ENCODE measurements at places on chromosomes 2 and 18. TPM values are rescaled to one million over a fixed set of nuclear protein-coding genes. Genes with fewer than 3 reads are reported as not detected.

PXDN gene
- not detected for polyA plus RNA-seq

MOCOS gene
- polyA plus RNA-seq: not detected

SERPINB10 gene
- polyA plus RNA-seq: not detected

REEP1 gene
- not detected for polyA plus RNA-seq

NRBP1 gene
- 147 TPM for polyA plus RNA-seq

SCN9A gene
- 0.86 TPM for polyA plus RNA-seq

SCN1A gene
- polyA plus RNA-seq: not detected

COLEC12 gene
- not detected for polyA plus RNA-seq

XDH gene
- not detected for polyA plus RNA-seq

ITGA4 gene
- 102 TPM for polyA plus RNA-seq

GEN1 gene
- not detected for polyA plus RNA-seq

DCC gene
- not detected for polyA plus RNA-seq

IL37 gene
- polyA plus RNA-seq: not detected

ACAA2 gene
- 203 TPM for polyA plus RNA-seq

BAZ2B gene
- 4.6 TPM for polyA plus RNA-seq

MBOAT2 gene
- not detected for polyA plus RNA-seq

Data from immature natural killer cell (primary cell).